Memory B cell (primary cell): ENCODE measurements at places on chromosomes 13 and 19.
A peak's percentile ranks its signal among the peaks of the same experiment; 100 is the strongest.

GRCh38 chr19:43501661-43502418 lies 2.7 kb downstream of the PHLDB3 start:
- H3K4me1 ChIP-seq = peaks cover 21% of the 10 kb centered on the region
- H3K27ac ChIP-seq = no peak overlapping the region
- H3K36me3 ChIP-seq = peaks cover 16% of the 10 kb centered on the region
- DNase-seq = no peak

DNA sequence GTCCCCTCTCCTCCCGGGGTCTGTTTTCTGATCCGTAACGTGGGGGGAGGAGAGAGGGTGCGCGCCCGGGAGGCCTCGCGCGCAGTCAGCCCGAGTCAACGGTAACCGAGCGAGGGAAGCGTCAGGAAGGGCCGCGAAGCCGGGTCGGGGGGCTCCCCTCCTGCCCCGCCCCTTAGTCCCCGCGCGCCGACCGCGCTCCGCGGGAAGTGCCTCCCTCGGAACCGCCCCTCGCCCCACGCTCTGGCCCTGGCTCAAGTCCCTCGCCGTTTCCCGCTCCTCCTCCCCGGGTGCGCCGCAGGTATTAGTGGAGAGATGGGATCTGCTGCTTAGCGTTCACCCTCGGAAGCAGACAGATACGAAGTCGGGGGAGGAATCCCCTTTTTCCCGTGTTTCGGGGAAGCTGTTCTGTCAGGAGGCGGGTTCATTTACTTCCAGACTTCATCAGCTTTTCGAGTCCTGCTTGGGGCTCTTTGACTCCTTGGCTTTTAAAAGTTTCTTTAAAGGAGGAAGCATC lies 770 bp downstream of the HNRNPM start:
- peaks cover 31% of the 10 kb centered on the region for H3K4me1 ChIP-seq
- peak overlapping the region; percentile 94 for H3K27ac ChIP-seq
- peak; percentile 15 for DNase-seq
- H3K27me3 ChIP-seq = no peaks in the 10 kb centered on the region
- H3K36me3 ChIP-seq = peaks cover 10% of the 10 kb centered on the region

GRCh38 chr13:35136585-35136984 lies 194.5 kb downstream of the NBEA start:
- no peak overlapping the region for H3K27ac ChIP-seq
- H3K4me1 ChIP-seq = no peaks in the 10 kb centered on the region
- H3K4me3 ChIP-seq = no peak overlapping the region

- H3K27me3 ChIP-seq = no peaks in the 10 kb centered on the region
- no peak overlapping the region for H3K4me3 ChIP-seq
- no peaks in the 10 kb centered on the region for H3K4me1 ChIP-seq
- no peaks in the 10 kb centered on the region for H3K36me3 ChIP-seq
Observed at GRCh38 chr13:54852831-54853230, 1824.2 kb downstream of the OLFM4 start.

DNA sequence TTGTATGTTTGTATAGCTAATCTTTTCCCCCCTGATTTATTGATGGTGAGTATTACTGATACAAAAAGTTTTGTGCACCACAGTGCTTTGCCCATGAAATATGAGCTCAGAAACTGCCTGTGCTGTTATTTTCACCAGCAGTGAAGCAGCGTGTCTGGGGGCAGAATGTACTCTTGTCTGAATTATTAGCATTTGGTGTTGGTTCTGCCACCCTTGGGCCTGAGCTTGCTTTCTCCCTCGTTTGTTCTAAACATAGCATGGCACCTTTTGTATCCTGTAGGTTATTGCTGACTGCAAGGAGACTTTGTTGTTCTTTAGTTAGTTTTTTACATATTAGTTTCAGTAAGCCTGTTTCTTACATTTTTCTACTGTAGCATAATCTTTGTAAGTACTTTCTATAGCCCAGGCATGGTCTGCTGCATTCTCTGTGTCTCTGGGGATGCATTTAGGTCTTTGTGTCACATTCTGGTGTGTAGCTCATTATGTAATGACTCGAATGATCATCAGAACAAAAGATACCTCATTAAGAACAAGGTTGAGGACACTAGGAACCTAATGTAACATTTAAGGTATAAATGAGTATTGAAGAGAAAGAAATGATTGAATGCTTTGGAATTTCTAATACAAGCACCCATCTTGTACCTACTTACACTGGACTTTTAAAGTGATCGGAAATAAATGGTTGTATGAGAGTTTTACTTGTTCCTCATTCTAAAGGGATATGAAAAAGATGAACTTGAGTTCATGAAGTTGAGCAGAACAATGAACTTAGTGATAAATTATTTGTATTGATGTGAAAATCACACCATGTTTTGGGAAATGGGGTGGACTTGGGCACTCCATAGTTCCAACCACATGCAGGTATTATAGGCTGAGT lies 50.3 kb upstream of the GPI start:
- H3K36me3 ChIP-seq = peaks cover 1% of the 10 kb centered on the region
- H3K27me3 ChIP-seq = no peaks in the 10 kb centered on the region
- no peak for DNase-seq
- H3K4me1 ChIP-seq = peaks cover 57% of the 10 kb centered on the region

DNA sequence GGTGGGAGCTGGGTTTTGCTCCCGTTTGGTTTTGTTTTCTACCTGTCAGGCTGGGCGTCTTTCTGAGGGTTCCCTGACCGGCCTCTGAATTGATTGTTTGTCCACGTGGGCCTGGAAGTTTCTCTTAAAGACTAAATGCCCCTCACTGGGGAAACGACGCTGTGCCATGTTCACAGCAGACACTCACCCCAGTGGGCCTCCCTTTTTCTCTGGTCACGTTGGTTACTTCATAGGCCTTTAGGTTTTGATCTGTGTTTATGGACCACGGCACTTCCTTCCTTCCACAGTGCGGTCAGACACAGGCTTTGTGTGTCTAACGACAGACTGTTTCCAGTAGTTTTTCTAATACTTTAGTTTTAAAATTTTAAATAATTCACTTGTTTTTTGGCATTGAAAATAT lies 20.1 kb upstream of the NDUFS7 start:
- no peak overlapping the region for H3K27ac ChIP-seq
- no peaks in the 10 kb centered on the region for H3K27me3 ChIP-seq
- H3K4me3 ChIP-seq = peak overlapping the region; percentile 50
- peaks cover 4% of the 10 kb centered on the region for H3K4me1 ChIP-seq
- H3K36me3 ChIP-seq = peaks cover 15% of the 10 kb centered on the region
- DNase-seq = no peak

DNA sequence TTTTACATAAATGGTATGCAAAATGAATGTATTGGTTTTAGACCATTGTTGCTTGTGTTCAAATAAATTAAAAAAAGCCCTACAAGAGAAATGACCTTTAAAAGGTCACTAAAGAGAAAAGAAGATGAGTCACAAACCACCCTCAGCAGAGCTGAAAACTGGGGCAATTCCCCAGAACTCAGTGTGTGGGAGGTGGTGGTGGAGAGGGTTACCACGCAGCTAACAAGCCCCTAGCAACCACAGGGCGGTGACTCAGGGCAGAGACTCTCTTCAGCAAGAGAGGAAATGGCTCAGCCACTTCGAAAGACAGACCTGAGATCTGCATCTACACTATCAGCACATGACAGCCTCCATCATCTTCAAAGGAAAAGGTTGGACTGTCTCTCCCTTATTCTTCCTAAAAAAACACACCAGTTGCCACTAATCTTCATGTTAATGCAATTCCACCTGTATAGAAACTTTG lies 29.4 kb upstream of the NDFIP2 start:
- no peak for DNase-seq
- H3K27me3 ChIP-seq = peaks cover 9% of the 10 kb centered on the region
- H3K4me1 ChIP-seq = peaks cover 11% of the 10 kb centered on the region
- H3K4me3 ChIP-seq = no peak overlapping the region
- no peaks in the 10 kb centered on the region for H3K36me3 ChIP-seq

- peaks cover 6% of the 10 kb centered on the region for H3K36me3 ChIP-seq
- peak overlapping the region; percentile 84 for H3K27ac ChIP-seq
- no peak for DNase-seq
- H3K4me1 ChIP-seq = peaks cover 28% of the 10 kb centered on the region
Observed at GRCh38 chr19:54352546-54352945, 12.2 kb downstream of the LAIR1 start.

GRCh38 chr19:18662972-18663732 lies 20.3 kb upstream of the CRTC1 start:
- H3K27me3 ChIP-seq = no peaks in the 10 kb centered on the region
- no peaks in the 10 kb centered on the region for H3K36me3 ChIP-seq
- peaks cover 18% of the 10 kb centered on the region for H3K4me1 ChIP-seq
- H3K27ac ChIP-seq = no peak overlapping the region
- no peak overlapping the region for H3K4me3 ChIP-seq

- H3K4me1 ChIP-seq = peaks cover 16% of the 10 kb centered on the region
- DNase-seq = peak; percentile 67
- H3K27me3 ChIP-seq = peaks cover 8% of the 10 kb centered on the region
- H3K36me3 ChIP-seq = no peaks in the 10 kb centered on the region
Observed at GRCh38 chr19:42176990-42177685, 40.3 kb downstream of the DEDD2 start.

- H3K27me3 ChIP-seq = no peaks in the 10 kb centered on the region
- peaks cover 3% of the 10 kb centered on the region for H3K4me1 ChIP-seq
- no peak overlapping the region for H3K27ac ChIP-seq
- H3K36me3 ChIP-seq = peaks cover 4% of the 10 kb centered on the region
Observed at GRCh38 chr19:29019403-29019802, 193.5 kb downstream of the UQCRFS1 start.

DNA sequence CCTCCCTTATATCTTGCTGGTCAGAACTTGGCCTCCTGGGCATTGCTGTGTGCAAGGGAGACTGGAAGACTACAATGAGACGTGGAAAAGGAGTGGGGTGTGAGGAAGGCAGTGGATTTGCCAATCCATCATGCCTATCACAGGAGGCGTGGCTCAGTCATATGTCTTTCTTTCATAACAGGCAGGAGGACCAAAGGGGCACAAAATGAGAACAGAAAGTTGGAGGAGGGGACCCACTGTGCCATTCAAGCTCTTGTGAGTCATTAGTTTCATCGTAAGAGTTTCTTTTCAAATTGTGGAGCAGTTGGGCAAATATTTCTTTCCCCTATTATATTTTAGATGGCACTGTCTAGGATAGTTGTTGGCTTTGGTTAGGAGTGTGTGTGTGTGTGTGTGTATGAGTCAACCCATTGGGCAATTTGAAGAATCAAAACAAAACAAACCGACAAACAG lies 471.5 kb downstream of the TSHZ3 start:
- H3K27me3 ChIP-seq = no peaks in the 10 kb centered on the region
- no peaks in the 10 kb centered on the region for H3K4me1 ChIP-seq
- no peak overlapping the region for H3K27ac ChIP-seq
- no peak overlapping the region for H3K4me3 ChIP-seq
- H3K36me3 ChIP-seq = no peaks in the 10 kb centered on the region

GRCh38 chr19:7340959-7341837 lies 7.5 kb upstream of the ARHGEF18 start:
- no peaks in the 10 kb centered on the region for H3K36me3 ChIP-seq
- DNase-seq = peak; percentile 92
- peaks cover 66% of the 10 kb centered on the region for H3K4me1 ChIP-seq
- no peaks in the 10 kb centered on the region for H3K27me3 ChIP-seq
- H3K27ac ChIP-seq = peak overlapping the region; percentile 78

GRCh38 chr13:24323036-24323738 lies 13.8 kb downstream of the C1QTNF9 start:
- H3K4me3 ChIP-seq = no peak overlapping the region
- DNase-seq = no peak
- H3K27ac ChIP-seq = no peak overlapping the region
- no peaks in the 10 kb centered on the region for H3K36me3 ChIP-seq
- peaks cover 14% of the 10 kb centered on the region for H3K27me3 ChIP-seq
- H3K4me1 ChIP-seq = peaks cover 9% of the 10 kb centered on the region

- H3K4me3 ChIP-seq = no peak overlapping the region
- H3K27ac ChIP-seq = no peak overlapping the region
- H3K36me3 ChIP-seq = no peaks in the 10 kb centered on the region
- DNase-seq = no peak
- H3K27me3 ChIP-seq = peaks cover 7% of the 10 kb centered on the region
- H3K4me1 ChIP-seq = no peaks in the 10 kb centered on the region
Observed at GRCh38 chr19:56211718-56212117, 9.6 kb downstream of the ZSCAN5C start.

GRCh38 chr13:106362707-106363106 lies 172.8 kb downstream of the EFNB2 start:
- H3K36me3 ChIP-seq = no peaks in the 10 kb centered on the region
- no peak overlapping the region for H3K27ac ChIP-seq

- H3K4me3 ChIP-seq = no peak overlapping the region
- DNase-seq = no peak
- H3K27ac ChIP-seq = no peak overlapping the region
- no peaks in the 10 kb centered on the region for H3K36me3 ChIP-seq
- peaks cover 4% of the 10 kb centered on the region for H3K4me1 ChIP-seq
- H3K27me3 ChIP-seq = peaks cover 31% of the 10 kb centered on the region
Observed at GRCh38 chr13:96090240-96091101, 564 bp downstream of the HS6ST3 start.

GRCh38 chr13:83286737-83287136 lies 595.5 kb downstream of the SLITRK1 start:
- H3K4me1 ChIP-seq = no peaks in the 10 kb centered on the region
- H3K36me3 ChIP-seq = no peaks in the 10 kb centered on the region
- DNase-seq = no peak
- no peak overlapping the region for H3K27ac ChIP-seq
- H3K4me3 ChIP-seq = no peak overlapping the region

GRCh38 chr13:69721631-69722030 lies 386.0 kb upstream of the ATXN8OS start:
- H3K27me3 ChIP-seq = no peaks in the 10 kb centered on the region
- no peak for DNase-seq
- no peak overlapping the region for H3K4me3 ChIP-seq

- peak overlapping the region; percentile 11 for H3K27ac ChIP-seq
- H3K4me1 ChIP-seq = peaks cover 25% of the 10 kb centered on the region
- DNase-seq = peak; percentile 41
- no peaks in the 10 kb centered on the region for H3K36me3 ChIP-seq
- H3K27me3 ChIP-seq = peaks cover 36% of the 10 kb centered on the region
- H3K4me3 ChIP-seq = peak overlapping the region; percentile 87
Observed at GRCh38 chr19:18223860-18224524, 2.2 kb downstream of the PDE4C start.

- DNase-seq = no peak
- no peaks in the 10 kb centered on the region for H3K36me3 ChIP-seq
- H3K27ac ChIP-seq = no peak overlapping the region
Observed at GRCh38 chr13:91115776-91116175, 231.7 kb upstream of the MIR17HG start.

GRCh38 chr13:90118467-90119071 lies 1228.9 kb upstream of the MIR17HG start:
- H3K4me1 ChIP-seq = no peaks in the 10 kb centered on the region
- H3K36me3 ChIP-seq = no peaks in the 10 kb centered on the region
- H3K27ac ChIP-seq = no peak overlapping the region
- no peaks in the 10 kb centered on the region for H3K27me3 ChIP-seq
- H3K4me3 ChIP-seq = no peak overlapping the region

DNA sequence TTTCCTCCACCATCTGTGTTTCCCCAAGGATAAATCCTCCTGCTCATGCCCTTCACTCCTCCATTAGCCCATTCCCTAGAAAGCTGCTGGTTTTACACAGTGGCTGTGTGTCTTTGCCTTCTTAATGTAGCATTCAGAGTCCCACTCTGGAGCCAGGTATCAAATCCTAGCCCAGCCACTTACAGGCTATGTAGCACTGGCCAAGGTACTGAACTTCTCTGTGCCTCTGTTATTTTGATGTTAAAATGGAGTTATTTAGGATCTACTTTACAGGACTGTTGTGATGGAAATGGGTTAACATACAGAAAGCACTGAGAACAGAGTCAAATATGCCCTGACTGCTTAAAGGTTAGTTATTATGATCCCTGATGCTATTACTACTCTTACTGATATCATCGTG lies 1.5 kb upstream of the ZSCAN4 start:
- no peaks in the 10 kb centered on the region for H3K36me3 ChIP-seq
- H3K4me3 ChIP-seq = no peak overlapping the region
- DNase-seq = no peak
- H3K27me3 ChIP-seq = peaks cover 17% of the 10 kb centered on the region
- peaks cover 5% of the 10 kb centered on the region for H3K4me1 ChIP-seq
